Activated T-cell treated with anti-CD3 and anti-CD28 coated beads, Interleukin-2, amount 50 U/mL, for 48 hours (primary cell): ENCODE measurements at places on chromosomes 2 and 18.
A peak's percentile ranks its signal among the peaks of the same experiment; 100 is the strongest.

- peak; percentile 56 for DNase-seq
Measured at GRCh38 chr2:100606726-100607343, 44.0 kb downstream of the PDCL3 start.

- DNase-seq, result no peak
Measured at GRCh38 chr2:19261061-19261460, 97.4 kb downstream of the OSR1 start.

- no peak for DNase-seq
Measured at GRCh38 chr2:136189221-136189782, 71.4 kb upstream of the CXCR4 start.

GRCh38 chr18:12401881-12402280 is 5.8 kb upstream of the PRELID3A start:
- no peak for DNase-seq

GRCh38 chr2:95166065-95166763 is 605 bp downstream of the ZNF2 start:
- no peak for DNase-seq

DNA sequence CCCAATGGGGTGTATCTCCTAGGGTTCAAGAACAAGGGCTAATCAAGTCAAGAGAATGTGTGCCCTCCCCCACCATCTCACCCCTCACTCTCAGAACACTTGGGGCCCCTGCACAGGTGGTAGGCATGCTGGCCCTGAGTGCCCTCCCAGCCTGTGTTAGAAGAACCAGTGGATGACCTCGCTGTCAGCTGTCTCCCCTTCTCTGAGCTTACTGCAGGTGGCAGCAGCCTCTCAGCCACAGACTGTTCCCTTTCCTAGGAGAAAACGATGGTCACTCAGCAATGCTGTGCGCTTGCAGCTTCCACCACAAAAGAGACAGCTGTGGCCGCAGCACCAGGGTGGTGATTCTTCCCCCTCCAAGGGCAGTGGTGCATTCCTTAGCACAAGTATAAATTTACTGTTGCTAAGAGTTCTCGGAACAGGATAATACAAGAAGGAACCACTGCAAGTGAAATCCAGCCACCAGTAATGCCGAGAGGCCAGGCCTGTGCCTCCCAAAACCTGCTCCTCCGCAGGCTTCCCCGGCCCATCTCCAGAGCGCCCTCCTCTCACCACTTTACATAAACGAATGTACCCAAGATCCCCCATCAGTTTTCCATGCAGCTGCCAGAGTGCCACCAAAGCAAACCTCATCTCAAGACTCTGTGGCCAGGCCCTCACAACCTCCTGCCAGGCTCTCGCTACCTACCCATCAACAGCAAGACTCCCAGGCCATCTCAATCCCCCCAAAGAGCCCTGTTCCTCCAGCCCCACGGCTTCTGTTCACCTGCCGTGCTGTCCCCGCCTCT is 935 bp upstream of the RAMP1 start:
- DNase-seq, result peak; percentile 65

DNA sequence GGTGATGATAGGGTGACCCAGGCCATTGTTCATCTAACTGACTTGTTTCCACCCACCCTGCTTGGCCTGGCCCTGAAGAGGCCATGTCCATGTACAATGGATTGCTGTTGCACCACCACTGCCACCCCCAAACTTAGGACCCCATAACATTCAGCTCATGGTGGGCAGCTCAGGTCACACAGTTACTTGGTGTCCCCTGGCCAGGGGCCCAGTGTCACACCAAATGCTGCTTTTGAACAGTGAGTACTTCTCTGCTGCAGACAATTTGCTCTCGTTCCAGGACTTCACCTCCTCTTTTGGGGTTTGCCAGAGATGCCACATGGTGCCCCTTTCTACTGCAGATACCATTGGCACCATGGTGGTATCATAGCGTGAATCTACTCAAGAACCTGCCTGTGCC is 11.7 kb downstream of the MAB21L4 start:
- DNase-seq, result no peak

- DNase-seq, result no peak
Measured at GRCh38 chr2:239120664-239121063, 272.8 kb downstream of the TWIST2 start.

DNA sequence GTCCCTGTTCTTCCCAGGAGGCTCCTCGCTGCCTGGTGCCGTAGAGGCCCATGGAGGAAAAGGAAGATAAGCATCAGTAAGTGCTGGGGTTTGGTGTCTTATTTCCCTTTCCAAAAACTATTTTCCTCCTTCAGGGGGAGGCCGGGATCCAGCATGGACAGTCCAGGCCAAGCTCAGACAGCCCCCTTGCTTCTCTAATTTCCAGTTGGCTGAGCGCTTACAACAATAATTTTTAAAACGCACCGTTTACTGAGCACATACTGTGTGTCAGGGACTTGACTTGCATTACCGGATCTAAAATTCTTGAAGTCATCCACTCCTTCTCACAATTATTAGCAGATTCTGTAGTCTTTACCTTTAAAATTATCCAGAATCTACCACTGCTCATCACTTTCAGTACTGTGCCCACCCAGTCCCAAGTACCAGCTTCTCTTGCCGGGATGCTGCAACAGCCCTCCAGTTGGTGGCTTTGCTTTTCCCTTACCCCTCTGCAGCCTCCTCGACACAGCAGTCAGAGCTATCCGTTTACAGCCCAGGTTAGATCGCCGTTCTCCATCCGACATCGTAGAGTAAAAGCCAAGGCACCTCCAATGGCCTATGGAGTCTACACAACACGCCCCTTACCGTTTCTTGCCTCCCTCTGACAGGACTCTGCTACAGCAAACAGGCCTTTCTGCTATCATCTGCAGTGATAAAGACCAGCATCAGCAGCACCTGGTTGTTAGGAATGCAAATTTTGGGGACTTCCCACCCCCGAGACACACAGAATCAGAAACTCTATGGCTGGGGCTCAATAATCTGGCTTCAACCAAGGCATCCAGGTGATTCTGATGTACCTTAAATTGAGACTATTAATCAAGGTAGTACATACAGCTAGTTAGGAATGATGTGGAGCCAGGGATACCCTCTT is 75.2 kb upstream of the TSPYL6 start:
- peak; percentile 19 for DNase-seq

- DNase-seq, result no peak
Measured at GRCh38 chr2:36530983-36531354, 67.0 kb downstream of the FEZ2 start.

DNA sequence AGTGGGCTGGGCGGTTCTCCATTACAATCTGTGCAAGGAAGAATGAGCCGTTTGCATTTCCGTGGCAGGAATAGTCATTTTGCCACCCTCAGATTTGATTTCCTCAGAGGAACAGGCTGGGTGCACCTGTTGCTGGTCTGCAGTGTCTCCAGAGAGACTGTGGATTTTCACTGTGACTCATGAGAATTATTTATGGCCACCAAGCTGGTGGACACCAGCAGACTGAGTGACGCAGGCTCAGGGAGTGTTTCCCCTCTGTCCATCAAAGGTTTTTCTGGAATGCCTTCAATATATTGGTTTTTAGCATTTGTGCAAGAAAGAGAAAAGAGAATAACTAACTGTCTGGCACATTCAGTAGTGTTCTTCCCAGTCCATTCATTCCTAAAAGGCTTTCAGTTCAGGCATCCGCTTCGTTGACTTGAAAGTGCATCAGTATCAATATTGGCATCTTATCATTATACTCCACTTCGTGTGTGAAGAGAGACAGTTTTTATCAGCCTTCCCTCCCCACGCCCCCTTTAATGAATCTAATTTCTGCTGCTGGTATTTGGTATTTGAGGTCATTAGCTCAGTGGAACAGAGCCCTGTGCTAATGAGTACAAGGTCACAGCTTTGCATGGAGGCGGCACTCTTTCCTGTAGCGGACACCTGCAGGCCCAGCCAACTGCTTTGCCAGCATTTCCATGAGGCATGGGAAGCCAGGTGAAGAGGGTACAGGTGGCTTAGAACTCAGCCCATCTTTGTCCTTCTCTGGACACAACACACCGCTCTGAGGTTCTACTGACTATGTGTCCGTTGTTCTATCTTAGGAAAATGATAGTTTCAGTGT is 39.9 kb downstream of the PRKCE start:
- no peak for DNase-seq

- DNase-seq, result no peak
Measured at GRCh38 chr2:200235533-200235932, 71.0 kb upstream of the SPATS2L start.

- DNase-seq, result no peak
Measured at GRCh38 chr18:78021196-78021595, 771.5 kb downstream of the GALR1 start.

- DNase-seq, result no peak
Measured at GRCh38 chr2:76752506-76752905, 769.7 kb downstream of the LRRTM4 start.

DNA sequence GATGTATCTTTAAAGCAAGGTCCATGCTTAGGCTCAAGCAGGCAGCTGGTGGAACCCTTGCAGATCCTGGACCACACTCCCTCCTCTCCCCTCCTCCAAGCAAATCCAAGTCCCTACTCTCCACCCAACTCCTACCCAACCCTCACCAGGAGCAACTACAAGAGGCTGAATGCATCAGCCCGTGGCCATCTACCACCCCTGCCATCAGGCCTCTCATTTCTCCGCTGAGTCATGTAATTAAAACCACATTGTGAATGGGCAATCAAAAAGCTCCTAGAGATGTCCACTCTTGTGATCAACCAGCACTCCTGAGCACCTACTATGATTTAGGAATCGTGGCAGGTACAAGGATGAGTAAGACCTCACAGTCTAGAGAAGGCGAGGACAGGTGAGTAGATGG is 142.2 kb upstream of the CAPN13 start:
- no peak for DNase-seq

DNA sequence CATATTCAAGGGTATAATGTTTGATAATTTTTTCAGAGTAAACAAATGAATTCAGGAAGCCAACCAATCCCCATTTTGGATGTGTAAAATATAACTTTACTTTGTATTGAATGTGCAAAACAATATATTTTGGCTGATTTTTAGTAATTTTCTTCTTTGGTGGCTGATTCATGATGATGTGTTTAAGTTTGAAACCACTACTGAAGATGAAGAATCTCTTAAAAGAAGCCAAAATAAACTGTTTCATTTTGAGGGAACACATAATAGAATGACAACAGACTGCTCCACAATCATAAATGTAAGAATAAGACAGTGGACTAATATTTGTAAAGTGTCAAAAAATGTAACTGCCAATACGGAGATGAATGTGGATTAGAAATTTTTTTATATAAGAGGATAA is 52.5 kb upstream of the TRIM43 start:
- no peak for DNase-seq

- no peak for DNase-seq
Measured at GRCh38 chr2:6972067-6972710, 55.0 kb downstream of the RNF144A start.

- DNase-seq, result no peak
Measured at GRCh38 chr18:78995740-78996395, 16.2 kb downstream of the SALL3 start.

DNA sequence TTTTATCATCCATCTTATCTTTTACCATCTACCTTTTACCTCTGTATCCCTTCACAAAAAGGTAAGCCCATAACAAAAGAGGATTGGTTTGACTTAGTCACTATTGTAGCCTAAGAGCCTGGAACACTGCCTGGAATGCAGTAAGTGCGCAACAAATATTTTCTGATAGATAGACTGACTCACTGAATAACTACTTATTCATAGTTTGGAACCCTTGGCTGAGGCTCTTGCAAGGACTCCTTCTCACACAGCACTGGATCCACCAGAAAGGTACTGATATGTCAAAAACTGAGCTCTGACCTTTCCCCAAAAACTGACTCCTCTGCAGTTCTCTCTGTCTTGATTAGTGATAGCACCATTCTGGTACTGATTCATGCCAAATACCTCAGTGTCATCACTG is 426.7 kb downstream of the SETBP1 start:
- no peak for DNase-seq

GRCh38 chr2:217242947-217243346 is 383.1 kb upstream of the TNP1 start:
- DNase-seq, result no peak

GRCh38 chr2:98847853-98848252 is 88.2 kb downstream of the CRACDL start:
- no peak for DNase-seq

GRCh38 chr2:215615803-215616174 is 179.9 kb upstream of the FN1 start:
- DNase-seq, result no peak

DNA sequence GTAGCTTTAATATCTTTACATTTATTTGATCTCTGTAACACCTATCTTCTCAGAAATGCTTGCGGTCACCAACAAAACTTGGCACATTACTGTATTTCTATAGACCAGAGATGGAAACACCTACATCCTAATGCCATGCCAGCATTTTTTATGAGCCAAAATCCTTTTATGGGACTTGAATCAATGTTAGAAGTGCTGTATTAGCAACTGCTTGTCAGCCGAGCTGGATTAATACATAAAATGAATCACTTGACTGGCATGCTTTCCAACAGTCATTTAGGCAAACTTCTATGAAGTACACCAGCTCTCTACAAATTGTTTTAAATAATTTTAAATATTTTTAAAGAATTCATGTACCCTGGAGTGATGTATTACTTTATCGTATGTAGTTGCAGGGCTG is 272.9 kb upstream of the NRP2 start:
- no peak for DNase-seq

- no peak for DNase-seq
Measured at GRCh38 chr2:11862049-11862448, 115.6 kb downstream of the LPIN1 start.

- peak; percentile 59 for DNase-seq
Measured at GRCh38 chr2:46909771-46910419, 5.7 kb downstream of the MCFD2 start.

DNA sequence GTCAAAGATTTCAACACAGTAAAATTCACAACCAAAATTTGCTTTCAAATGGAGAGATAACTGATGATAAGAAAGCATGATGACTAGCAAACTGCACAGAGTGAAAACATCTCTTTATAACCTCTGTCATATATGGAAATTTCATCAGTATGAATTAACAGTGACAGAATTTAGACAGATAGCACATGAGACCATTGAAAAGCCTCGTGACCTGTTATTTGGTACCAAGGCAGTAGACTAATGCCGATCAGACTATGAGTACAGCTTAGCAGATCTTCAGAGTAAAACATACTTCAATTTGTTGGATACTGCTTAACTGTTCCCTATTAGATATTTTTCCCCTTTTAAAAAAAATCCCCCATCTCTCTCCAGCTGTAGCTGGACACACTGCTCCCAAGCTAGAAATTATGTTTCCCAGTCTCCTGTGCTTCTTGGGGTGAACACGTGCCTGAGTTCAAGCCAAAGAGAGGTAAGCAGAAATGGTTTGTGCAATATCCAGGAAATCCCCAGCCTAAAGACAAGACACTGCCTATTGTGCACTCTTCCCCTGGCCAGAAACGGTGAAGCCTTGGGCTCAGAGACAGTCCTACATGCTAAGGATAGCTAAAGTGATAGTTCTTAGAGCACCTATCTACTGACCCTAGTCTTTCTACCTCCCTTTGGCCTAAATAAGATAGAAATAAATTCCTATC is 256.1 kb downstream of the NCKAP5 start:
- no peak for DNase-seq

DNA sequence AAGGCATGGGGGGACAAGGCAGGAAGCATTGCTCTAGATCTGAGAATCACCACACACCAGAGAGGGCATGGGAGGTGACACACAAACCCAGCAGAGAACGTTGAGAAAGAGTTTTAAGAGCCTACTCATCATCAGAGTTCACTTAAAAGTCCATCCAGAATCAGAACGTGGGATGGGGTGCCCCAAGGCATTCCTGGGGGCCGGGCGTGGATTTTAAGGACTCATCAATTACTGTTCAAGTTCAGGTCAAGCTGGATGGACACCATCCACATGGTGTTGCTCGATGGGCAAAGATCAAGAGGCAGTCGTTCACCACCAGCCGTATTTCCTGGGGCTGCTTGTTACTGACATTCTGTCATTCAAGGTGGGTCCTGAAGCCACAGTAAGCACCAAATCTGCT is 34.9 kb downstream of the BCL11A start:
- DNase-seq, result no peak
